ENCODE measurements at places on chromosomes 11 and 22.
A peak's percentile ranks its signal among the peaks of the same experiment; 100 is the strongest.

GRCh38 chr22:37803639-37804351, 3.9 kb upstream of the GCAT start:
- DNase-seq: no peak

GRCh38 chr11:121654259-121654842, 201.6 kb upstream of the SORL1-AS1 start:
- DNase-seq: no peak

GRCh38 chr22:16960884-16961249, 47.2 kb downstream of the GAB4 start:
- no peak for DNase-seq

DNA sequence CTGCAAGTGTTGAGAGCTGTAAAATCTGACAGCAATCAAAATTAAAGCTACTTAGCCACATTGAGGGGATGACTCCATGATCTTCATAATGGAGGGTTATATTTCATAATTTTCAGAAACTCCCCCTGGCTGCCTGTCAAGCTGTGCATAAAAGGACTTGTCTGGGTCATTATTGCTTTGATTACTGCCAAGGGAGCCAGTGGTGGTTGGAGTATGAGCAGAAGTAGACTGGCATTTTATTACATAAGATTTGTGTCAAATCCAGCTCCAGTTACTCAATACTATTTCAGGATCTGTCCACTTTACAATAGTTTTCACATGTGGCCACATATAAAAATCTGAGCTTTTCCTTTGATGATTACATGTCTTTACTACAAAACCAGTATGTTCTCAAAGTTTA, 108.9 kb upstream of the SLC5A12 start:
- DNase-seq: peak; percentile 40

GRCh38 chr11:29452146-29452545, 564.7 kb downstream of the KCNA4 start:
- peak; percentile 86 for DNase-seq
